Sigmoid colon (tissue), 7 donors: ENCODE measurements at places on chromosomes 1 and 21. TPM values are rescaled to one million over a fixed set of nuclear protein-coding genes. Genes with fewer than 3 reads are reported as not detected.
A peak's percentile ranks its signal among the peaks of the same experiment; 100 is the strongest.

DNA sequence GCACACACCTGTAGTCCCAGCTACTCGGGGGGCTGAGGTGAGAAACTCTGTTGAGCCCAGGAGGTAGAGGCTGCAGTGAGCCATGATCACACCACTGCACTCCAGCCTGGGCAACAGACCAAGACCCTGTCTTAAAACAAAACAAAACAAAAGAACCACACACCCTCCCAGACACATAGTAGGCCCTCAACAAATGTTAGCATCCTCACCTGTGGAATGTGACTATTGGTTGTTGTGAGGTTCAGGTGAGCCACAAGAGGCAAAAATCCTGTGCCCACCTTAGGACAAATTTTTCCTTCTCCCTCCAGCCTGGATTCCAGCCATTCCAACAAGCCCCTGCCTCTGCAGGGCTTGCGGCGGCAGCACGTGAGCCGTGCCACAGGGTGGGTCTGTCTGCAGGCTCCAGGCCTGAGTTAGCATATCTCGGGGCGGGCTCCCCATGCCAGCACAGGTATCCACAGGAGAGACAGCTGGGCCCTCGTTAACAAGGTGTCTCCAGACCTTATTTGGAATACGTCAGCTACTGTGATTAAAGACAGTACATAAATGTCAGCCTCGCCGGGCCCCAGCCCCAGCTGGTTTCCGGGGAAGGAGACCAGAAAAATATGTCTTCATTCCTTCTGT is 17.4 kb downstream of the C1QB start:
- H3K4me1 ChIP-seq, result no peaks in the 10 kb centered on the region
- no peak overlapping the region for H3K27ac ChIP-seq
- no peak overlapping the region for H3K4me3 ChIP-seq
- DNase-seq, result no peak

- peak overlapping the region; percentile 19 for H3K27ac ChIP-seq
- H3K36me3 ChIP-seq, result no peaks in the 10 kb centered on the region
- H3K27me3 ChIP-seq, result no peaks in the 10 kb centered on the region
- peak; percentile 41 for DNase-seq
Observed at GRCh38 chr1:20074055-20074724, 4.2 kb downstream of the PLA2G5 start.

- H3K4me3 ChIP-seq, result no peak overlapping the region
- no peaks in the 10 kb centered on the region for H3K36me3 ChIP-seq
- H3K27ac ChIP-seq, result no peak overlapping the region
- H3K4me1 ChIP-seq, result no peaks in the 10 kb centered on the region
- no peaks in the 10 kb centered on the region for H3K27me3 ChIP-seq
Observed at GRCh38 chr1:53288790-53289429, 39.0 kb downstream of the LRP8 start.

GRCh38 chr1:198923993-198924392 is 285.2 kb downstream of the PTPRC start:
- no peak overlapping the region for H3K27ac ChIP-seq
- no peaks in the 10 kb centered on the region for H3K36me3 ChIP-seq
- H3K4me1 ChIP-seq, result no peaks in the 10 kb centered on the region
- no peak overlapping the region for H3K4me3 ChIP-seq
- H3K27me3 ChIP-seq, result no peaks in the 10 kb centered on the region

The OR10J1 gene
- not detected for polyA plus RNA-seq

The CFAP141 gene
- polyA plus RNA-seq, result not detected

The IGSF3 gene
- polyA plus RNA-seq, result 10.2 TPM
